ENCODE measurements at places on chromosomes 6 and 20.

DNA sequence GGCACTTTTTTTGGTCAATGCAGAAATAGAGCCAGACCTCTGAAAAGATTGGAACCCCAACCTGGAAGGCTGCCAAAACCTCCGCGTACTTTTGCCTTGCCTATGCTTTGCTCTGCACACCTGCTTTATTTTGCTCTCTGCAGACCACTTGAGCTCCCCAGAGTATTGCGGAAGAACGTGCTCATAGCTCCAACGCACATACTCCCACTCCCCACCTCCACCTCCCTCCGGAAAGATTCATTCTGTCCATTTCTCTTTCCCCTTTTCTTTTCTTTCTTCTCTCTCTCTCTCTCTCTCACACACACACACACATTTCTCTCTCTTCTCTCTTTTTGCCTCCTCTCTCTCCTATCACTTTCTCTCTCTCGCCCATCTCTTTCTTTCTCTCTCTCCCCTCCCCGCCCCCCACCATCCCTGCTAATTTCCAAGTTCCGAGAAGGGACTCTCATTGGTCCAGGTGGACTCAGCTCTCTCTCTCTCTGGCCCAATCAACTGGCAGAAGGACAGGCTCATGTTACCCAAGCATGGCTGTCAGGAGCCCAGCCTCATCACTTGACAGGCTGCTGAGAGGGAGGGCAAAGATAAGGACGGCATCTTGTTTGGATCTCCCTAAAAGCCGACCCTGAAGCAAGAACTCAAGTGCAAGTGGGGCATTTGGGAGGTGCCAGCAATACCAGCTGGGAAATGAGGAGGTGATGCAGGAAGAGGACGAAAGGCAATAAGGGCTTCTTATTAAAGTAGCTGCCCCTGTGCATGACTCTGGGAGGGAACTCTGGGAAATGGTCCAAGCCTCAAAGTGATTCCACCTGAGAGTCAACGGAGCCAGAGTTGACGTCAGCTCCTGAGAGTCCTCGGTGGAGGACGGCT, 246.1 kb downstream of the LY86 start:
- DNase-seq, result no peak

DNA sequence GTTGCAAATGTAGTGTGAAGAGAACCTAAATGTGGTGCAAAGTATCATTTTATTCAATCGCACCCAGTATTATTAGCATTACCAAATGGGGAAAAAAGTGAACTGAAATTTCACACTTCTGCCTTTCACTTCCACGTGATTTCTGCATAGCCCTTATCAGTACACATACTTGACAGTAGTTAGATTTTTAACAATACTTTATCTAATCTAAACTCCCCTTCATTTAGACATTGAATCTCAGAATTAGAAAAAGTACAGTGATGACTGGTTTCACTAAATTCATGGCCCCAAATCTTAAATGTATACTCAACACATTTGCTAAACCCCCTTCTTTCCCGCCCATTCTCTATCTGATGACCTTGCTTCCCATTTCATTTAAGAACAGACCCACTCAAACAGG, 14.3 kb downstream of the STX7 start:
- no peak for DNase-seq

DNA sequence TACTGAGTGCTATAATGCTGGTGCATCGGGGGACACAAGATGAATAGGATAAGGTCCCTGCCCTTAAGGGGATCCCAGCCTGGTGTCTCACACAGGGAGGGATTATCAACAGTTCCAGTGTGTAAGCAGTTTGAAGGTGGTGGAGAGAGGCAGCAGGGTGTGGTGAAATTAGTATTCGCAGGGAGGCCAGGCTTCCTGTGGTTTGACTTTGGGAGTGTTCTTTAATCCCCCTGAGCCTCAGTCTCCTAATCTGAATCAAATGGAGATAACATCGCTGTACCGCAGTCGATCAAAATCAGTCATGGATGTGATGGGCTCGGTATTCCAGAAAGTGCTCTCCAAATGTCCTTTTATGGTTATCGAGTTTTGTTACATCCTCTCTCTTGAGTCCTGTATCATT, 288.1 kb upstream of the SUPT3H start:
- no peak for DNase-seq

GRCh38 chr6:160004419-160005175, 35.7 kb downstream of the IGF2R start:
- no peak for DNase-seq

- DNase-seq, result no peak
Observed at GRCh38 chr6:1893470-1894130, 283.9 kb downstream of the FOXC1 start.

GRCh38 chr6:79047072-79047471, 31.0 kb downstream of the PHIP start:
- DNase-seq, result no peak

GRCh38 chr6:96157018-96157565, 141.3 kb downstream of the FUT9 start:
- no peak for DNase-seq

DNA sequence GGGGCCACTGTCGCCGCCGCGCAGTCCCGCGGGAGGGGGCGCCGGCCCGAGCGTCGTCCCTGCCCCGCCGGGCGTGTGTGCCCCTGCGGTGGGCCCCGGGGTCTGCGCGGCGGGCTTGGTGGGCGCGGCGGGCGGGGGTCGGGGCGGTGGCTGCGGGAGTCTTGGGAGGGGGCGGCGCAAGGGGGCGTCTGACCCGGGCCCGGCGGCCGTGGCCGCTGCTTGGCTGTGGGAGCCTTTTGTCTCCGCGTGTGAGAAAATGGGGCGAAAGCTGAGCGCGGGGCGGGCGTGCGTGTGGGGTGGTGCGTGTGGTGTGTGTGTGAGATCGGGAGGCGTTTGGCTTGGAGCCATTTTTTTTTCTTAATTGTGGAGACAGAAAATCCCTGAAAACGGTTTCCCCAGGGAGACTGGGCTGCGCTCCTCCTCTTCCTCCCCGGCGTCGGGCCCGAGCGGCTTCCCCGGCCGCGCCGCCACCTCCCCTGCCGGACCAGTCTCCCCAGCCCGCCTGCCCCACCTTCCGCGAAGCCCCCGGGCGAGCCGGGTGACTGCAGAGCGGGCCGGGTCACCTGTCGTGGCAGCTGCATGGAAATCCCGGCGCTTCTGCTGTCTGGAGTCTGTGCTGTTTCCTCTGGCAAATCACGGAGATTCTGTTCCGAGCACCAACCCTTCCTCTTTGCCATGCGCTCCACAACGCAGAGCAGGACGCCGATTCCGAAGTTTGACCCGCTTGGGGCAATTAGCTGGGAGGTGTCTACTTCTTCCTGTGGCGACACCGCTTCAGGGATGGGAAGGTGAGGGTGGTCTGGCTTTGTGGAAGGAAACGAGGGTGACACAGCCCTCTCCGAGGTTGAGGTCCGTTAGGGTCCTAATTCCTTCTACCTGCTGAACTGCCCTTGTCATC, 64.4 kb downstream of the GTF2H5 start:
- peak; percentile 73 for DNase-seq

DNA sequence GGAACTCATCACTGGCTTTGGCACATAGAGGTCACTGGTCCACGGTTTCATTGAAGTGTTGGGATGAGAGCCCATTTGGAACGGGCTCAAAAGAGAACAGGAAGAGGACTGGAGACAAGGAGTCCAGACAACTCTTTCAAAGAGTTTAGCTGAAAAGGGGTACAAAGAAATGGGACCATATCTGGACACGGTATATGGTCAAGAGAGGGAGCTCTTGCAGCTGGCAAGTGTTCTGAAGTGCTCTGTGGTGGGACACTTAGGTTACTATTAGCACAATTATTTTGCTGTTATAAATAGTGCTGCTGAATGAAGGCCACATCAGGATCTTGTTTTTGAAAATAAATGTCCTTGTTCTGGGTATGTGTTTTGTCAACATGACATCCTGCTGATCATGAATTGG, 4.6 kb downstream of the SGK2 start:
- DNase-seq, result peak; percentile 20

GRCh38 chr6:93350774-93351173, 68.6 kb downstream of the EPHA7 start:
- no peak for DNase-seq

- peak; percentile 68 for DNase-seq
Observed at GRCh38 chr20:38789503-38790199, 15.8 kb upstream of the PPP1R16B start.

DNA sequence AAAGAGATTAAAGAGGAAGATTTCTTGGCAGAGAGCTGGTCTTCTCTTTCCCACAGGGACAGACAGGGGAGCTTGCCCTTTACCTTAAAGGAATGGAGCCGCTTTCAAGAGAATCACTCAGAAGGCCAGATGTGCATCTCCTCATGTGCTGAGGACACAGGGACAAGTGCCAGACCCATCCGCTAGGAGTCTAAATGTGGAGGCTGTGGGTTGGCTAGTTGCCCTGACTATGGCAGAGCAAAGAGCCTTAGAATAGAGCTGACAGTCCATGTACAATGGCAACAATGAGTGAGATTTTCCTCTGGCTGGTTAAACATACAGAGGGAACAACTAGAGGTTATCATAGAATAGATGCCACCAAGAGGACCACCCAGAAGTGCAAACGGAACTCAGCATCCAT, 7.3 kb upstream of the DOK5 start:
- DNase-seq, result peak; percentile 55

DNA sequence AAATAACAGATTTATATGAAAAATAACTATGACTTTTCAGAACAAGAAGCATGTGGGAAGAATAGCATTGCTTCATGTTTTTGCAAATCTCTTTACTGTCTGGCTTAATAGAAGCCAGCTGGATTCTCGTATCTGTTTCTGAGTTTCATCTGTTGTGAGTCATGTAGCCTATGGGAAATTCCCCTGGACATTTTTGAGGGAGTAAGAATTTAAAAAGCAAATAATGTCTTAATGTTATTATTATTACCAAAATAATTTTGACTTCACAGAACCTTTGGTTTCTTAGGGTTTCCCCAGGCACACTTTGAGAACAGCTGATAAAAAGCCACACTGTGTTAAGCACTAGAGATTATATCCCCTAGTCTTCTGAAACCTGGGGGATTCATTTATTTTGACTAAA, 75.8 kb downstream of the SYCP2L start:
- peak; percentile 68 for DNase-seq

DNA sequence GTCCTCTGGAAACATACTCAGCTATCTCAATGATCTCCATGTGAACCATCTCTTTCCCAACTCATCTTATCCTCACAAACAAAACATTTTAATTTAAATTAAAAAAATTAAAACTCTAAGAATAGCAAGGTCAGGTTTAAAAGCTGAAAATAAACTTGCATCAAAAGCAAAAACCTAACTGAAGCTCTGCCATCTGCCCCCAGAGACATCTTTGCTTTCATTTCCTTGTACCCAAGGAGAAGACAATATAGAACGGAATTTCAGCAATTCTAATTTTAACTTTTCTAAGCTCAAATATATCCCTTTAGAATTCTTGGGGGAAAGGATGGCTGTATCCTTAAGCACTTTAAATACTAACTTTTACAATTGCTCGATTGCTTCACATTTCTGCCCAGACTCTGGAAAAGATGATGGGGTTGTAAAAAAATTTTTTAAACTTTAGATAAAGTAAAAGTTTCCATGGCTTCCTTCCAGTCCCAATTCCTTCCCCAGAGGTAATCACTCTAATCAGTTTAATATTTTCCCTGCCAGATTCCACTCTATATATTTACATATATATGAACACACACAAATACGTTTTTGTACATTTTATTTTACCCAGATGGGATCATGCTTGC, 69.2 kb upstream of the SMIM29 start:
- DNase-seq, result no peak

DNA sequence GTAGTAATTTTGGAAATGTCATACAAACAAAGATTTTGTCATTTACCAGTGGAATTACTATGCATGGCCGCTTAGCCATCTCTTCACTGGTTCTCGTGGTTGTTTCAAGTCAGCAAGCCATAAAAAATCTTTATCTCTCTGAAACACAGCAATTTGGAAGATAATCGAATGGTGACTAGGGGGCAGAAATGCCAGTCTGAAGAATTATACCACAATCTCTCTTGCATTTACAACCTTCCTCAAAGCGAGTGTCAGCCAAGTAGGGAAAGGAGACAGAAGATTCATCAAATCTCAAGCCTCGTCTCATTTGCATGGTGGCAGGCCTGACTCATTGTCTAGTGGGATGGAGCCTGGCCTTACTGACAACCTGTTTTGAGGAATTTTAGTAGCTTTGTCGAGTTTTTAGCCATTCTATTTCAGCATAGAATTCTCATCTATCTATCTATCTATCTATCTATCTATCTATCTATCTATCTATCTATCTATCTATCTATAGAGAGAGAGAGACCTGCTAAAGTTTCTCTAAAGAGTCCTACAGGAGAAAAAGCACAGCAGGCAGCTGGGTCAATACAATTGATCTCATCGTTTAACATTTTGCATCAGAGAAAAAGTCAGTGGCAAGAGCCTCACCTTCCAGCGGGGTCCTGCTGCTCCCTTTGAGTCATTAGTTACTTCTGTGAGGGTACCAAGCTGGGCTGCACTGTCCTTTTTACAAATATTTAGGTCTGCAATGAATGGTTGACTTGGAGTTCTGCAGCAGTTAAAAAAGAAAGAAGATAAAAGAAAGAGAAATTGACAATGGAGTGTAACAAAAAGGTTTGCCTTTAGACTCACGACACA, 572.8 kb downstream of the TFAP2A start:
- DNase-seq, result no peak

DNA sequence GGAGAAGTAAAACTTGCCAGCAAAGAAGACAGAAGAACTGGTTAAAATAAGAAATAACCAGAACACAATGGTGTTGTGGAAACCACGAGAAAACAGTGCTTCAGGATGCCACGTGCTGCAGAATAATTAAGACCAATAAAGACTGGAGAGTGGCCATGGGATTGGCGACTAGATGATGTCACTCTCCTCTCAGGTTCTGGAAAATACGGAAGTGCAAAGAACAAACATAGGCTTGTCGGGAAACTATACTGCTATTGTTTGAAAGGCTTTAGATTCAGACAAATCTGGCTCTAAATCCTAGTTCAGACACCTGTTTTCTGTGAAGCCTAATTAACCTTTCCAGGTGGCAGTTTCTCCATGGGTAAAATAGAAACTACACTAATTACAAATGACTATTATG, 138.4 kb upstream of the STXBP5 start:
- no peak for DNase-seq

DNA sequence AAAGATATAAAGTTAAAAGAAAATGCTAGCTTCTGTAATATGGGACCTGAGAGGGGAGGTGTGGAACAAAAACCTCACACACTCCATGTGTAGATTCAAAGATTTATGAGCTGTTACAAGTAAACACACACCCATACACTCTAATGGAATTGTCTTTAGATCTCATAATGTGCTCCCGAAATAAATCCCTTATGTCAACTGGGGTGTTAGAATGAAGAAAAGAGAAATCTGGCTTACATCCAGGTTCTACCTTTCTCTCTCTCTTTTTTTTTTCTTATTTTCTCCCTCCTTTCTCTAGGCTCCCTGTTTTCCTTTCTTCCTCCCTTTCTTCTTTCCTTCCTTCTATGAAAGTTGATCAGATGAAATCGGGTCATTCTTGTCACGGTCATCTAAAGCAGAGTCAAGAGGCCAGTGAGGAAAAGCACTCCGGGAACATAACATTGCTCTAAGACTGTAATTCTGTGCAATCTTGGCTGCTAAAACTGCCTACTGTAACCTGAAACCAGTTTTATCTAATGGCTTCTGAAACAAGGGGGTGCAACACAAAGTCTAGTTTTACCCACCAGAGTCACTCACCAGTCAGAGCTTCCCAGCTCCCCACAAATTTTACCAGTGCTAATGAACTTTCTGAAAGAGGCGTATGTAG, 68.3 kb upstream of the BTBD3 start:
- no peak for DNase-seq

- DNase-seq, result no peak
Observed at GRCh38 chr20:56995635-56996075, 270.8 kb downstream of the BMP7 start.
